NCI-H1417 treated with DMSO at 0.1 percent for 48 hours (cell line): ENCODE measurements at places on chromosomes 1 and 21.

- DNase-seq = no peak
Observed at GRCh38 chr1:175563236-175563895, 180.0 kb downstream of the TNR start.

- no peak for DNase-seq
Observed at GRCh38 chr1:97619706-97620105, 301.1 kb downstream of the DPYD start.

DNA sequence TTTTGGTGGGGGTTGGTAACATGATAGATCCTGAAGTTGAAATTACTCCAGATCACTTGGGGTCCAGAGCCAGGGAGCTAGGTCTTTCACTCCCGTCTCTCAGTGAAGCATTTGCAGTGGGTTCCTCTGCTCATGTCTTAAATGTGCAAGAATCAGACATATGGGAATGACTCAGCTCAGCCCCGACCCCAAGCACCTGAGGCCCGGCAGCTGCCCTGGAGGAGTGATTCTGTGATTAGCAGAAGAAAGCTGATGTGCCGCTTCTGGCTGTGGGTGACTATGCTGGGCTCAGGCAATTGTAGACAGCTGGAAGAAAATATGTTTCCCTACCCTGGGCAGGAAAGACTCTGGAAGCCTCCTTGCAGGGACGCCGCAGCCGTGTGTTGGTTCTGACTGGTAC, 601.7 kb downstream of the NPHP4 start:
- no peak for DNase-seq

DNA sequence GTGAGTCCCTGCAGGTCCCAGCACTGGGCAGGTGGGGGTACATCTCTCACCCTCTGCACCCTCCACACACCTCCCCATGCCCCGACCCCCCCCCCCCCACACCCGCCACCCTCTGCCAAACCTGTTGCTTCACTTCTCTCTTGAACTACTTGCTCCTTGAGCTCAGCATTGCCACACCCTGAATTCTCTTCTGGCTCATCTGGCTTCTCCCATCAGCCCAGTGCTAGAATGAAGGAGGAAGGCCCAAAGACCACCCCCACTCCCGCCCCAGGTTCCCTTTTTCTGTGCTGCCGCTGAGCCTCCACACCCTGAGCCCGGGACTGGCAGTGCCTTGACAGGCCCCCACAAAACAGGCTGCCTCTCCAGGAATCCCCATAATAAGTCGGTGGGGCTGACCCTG, 6.4 kb upstream of the TNNI1 start:
- no peak for DNase-seq

GRCh38 chr1:177174921-177175634, 4.3 kb downstream of the BRINP2 start:
- DNase-seq = no peak

GRCh38 chr1:108000620-108001111, 35.7 kb upstream of the VAV3 start:
- no peak for DNase-seq

DNA sequence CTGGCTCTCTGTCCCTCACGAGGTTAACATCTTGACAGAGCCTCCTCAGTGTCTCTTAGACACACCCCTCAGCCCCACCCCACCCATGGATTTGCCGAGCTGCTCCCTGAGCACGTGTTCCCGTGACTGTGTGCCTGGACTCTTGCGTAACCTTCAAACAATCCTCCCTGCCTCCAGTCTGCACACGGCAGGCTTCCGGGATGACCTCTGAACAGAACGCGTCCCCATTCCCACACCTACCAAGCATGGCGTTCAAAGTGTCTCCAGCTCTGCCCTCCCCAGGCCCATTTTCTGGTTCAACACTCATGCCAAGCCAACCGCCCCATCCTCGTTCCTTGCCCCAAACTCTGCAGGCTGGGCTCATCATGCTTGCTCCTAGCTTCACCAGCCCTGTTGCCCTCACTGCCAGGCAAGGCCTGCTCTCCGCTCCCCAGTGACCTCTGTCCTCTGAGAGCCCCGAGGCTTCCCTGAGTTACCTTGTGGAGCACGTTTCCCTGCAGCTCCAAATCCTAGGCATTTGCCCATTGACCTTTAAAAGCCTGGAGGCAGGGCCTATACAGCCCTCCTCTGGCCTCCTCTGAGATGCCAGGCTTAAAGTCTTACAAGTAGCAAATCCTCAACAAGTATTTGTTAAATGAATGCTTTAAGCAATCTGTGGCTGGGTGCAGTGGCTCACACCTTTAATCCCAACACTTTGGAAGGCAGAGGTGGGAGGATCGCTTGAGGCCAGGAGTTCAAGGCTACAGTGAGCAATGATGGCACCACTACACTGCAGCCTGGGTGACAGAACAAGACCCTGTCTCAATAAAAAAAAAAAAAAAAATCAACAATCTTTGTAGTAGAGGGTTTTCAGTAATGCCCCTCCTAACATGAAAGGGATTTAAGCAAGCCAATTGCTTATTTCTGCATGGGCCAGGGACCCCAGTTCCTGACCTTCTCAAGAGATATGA, 5.0 kb downstream of the AGT start:
- no peak for DNase-seq

DNA sequence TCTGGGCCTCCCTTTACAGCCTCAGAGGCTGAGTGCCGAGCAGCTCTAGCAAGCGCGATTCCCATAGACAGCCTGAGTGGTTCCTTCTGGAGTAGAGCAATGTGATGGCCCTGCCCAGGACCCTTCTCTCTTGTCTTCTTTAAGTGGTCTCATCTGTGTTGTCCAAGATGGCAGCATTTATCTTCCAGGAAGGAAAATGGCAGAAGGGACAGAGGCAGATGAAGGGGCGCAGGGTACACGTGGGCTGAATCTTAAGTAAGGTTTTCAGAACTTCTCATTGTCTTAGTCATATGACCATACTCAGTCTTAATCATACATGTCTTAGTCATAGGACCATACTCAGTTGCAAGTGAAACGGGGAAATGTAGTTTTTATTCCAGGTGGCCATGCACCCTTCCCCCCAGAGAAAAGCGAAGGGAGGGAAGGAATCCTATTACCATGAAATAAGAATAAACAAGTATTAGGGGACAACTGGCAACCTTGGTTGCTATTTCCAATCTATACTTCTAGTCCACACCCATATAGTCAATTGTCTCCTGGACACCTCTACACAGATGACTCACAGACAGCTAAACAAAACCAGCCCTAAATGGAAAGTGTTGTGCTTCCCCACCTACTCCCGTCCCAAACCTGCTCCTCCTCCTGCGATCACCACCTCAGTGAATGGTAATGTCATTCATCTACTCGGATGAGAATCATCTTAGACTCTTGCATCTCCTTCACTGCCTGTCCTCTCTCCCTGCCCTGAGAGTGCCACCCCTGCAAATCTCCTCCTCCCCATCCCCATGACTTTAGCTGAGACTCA, 13.3 kb downstream of the OVAAL start:
- no peak for DNase-seq

- DNase-seq = no peak
Observed at GRCh38 chr1:58059789-58060188, 486.7 kb downstream of the OMA1 start.

DNA sequence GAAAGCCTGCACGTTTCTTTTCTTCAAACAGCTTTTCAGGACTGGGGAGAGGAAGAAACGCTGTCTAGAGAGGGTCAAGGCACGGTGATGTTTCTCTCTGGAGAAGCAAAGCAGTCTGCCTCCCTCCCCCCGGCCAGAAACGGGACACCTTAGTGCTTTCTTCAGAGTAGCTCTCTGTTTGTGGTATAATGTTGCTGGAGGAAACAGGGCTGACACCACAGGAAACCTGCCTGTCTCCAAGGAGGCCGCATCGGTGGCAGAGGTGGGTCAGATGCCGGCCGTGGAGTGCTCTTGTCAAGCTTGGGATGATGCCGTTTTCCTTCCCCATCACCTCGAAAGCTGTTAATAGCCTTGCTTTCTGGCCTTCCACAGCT, 139.4 kb downstream of the DHRS3 start:
- no peak for DNase-seq

GRCh38 chr1:77193951-77194350, 25.3 kb downstream of the PIGK start:
- no peak for DNase-seq

DNA sequence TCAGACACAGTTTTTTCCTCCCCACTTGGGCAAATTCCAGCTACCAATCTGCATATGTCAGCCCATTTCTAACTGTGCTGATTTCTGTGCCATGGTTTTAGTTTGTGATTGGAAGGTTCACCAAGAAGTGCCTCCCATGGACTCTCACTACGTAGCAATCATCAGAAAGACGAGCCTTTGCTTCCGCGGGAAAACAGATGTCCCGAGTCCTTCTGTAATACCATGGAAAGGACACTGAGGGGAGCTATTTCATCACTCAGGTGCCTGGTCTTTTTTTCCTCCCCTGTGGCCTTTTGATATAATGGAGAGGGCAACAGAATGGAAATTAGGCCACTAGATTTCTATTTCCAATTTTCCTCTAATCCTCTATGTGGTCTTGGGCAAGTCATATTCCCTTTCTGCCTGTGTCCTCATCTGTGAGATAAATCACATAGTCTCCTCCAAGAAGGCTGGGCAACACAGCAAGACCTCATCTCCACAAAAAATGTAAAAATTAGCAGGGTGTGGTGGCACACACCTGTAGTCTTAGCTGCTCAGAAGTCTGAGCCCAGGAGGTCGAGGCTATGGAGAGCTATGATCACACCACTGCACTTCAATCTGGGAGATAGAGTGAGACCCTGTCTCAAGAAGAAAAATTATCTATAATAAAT, 24.8 kb downstream of the LEMD1 start:
- peak; percentile 29 for DNase-seq

DNA sequence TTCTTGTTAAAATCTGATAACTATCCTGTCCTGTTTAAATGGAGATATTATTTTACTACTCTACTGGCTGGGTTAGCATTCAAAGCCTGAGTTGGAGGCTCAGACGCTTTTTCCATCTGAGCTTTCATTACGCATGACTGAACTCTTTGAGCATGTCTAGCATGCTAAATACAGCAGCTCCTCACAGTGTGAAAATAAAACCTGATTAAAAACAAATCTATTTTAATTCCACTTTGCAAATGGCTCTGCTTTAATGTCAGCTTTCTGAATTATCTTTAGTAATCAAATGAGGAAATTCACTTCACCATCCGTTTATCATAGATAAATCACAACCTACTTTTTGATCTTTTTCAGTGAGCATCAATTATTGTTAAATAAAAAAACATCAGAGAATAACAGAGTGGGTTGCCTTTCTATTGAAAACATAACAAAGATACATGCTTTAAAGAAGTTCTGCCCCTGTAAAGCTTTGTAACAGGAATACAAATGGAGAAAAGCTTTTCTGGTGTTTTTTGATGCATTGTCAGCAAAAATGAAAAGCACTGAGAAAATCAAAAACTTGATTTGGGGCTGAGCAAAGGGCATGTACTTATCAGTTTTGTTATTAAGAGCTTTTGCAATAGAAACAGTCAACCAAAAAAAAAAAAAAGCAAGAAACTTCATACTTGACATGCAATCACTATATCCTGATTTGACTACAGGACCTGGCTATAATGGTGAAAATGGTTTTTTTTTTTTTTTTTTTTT, 3.5 kb upstream of the SPEN start:
- DNase-seq = no peak

DNA sequence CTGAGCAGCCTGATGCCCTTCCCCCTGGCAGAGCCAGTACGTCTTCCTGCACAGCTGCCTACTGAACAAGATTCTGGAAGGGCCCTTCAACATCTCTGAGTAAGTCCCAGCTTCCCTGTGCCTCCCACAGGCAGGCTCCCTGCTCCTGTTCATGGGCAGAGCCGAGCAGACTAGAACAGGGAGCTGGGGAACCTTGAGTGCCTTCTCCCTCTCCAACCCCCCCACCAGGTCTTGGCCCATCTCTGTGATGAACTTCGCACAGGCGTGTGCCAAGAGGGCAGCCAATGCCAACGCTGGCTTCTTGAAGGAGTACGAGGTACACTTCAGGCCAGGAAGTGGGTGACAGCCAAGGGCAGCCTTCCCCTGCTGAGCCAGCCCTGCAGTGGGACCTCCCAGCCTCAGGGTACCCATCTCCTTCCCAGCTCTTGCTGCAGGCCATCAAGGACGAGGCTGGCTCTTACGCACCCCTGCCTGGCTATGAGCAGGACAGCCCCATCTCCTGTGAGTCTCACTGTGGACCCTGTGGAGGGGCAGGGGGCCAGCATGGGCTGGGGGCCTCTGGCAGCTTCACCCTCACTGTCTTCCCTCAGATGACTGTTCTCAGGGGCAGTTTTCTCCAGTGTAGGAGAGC, 6.4 kb upstream of the LGR6 start:
- DNase-seq = no peak

- no peak for DNase-seq
Observed at GRCh38 chr1:246029616-246030015, 477.5 kb downstream of the SMYD3 start.

DNA sequence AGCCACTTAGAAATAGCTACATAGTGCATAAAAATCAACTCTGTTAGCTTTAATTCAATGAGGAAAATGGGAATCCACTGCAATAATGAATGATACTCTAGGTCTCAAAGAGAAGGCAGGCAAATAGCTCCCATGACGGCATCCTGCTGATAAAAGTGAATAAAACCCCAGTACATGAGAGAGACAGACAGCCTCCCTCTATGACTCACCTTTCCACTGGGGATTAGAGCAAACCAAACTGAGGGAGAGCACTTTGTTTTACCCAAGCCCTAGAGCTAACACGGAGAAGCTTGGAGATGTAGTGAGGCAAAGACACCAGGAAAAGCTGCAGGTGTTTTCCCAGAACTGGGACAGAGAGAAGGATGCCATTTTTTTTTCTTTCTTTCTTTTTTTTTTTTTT, 621.9 kb downstream of the LRRIQ3 start:
- DNase-seq = no peak

DNA sequence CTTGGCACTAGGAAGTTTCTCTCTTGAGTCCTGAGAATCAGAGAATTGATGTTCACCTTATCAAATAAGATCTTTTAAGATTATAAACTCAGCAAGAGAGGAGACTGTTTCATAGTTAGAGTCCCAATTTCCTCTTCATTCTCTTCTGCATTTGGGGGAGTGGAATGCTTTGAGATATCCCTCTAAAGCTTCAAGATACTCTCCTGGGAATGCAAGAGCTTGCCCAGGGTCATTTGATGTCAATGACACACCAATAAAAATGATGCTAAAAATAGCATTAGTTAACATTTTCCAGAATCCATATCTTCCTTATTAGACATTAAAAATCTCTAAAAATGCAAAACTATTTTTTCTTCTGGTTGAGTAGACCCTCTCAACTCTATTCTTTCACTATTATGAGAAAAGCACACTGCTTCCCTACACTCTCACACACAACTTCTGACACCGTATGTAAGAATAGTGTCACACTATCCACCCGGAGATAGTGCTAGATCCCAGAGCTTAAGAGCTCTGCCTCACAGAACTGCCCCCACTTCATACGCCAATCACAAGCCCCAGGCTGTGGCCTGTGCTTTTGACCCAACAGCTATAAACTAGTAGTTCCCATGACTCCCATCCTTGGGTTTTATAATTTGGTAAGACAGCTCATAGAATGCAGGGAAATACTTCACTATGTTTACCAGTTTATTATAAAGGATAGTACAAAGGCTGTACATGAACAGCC, 399.9 kb upstream of the RUNX1 start:
- DNase-seq = no peak
